ENCODE measurements at places on chromosomes 4 and X. TPM values are rescaled to one million over a fixed set of nuclear protein-coding genes. Genes with fewer than 3 reads are reported as not detected.

- DNase-seq = peak; percentile 89
These were observed 64.1 kb downstream of the QDPR start for GRCh38 chr4:17447675-17448298.

GRCh38 chrX:132092439-132093065, 35.3 kb downstream of the FRMD7 start:
- no peak for DNase-seq

Gene GPR82
- polyA plus RNA-seq = not detected

- no peak for DNase-seq
These were observed 13.9 kb downstream of the TMSB4X start for GRCh38 chrX:12988797-12989196.

- DNase-seq = no peak
These were observed 459.7 kb downstream of the IL15 start for GRCh38 chr4:142095886-142096605.

- DNase-seq = no peak
These were observed 195.1 kb upstream of the VCX start for GRCh38 chrX:7647831-7648230.

GRCh38 chr4:124810827-124811226, 98.3 kb upstream of the ANKRD50 start:
- peak; percentile 46 for DNase-seq

DNA sequence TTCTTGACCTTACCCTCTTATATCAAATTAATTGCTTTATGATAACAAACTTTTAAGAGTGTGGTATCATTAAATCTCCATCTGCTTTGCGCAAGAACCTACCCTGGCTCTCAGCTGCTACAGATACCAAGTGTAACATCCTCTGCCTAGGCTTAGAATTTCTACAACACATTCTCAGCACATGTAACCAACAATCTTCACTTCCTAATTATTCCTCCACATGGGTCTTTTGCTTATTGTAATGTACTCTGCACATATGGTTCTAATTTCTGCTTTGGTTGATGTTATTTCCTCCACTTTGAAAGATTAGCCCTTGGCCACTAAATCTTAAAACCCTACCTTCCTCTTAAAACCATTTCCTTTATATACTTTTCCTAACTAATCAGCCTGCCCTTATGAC, 242.4 kb downstream of the ARHGAP24 start:
- no peak for DNase-seq

Gene TCEAL3
- 111 TPM for polyA plus RNA-seq

DNA sequence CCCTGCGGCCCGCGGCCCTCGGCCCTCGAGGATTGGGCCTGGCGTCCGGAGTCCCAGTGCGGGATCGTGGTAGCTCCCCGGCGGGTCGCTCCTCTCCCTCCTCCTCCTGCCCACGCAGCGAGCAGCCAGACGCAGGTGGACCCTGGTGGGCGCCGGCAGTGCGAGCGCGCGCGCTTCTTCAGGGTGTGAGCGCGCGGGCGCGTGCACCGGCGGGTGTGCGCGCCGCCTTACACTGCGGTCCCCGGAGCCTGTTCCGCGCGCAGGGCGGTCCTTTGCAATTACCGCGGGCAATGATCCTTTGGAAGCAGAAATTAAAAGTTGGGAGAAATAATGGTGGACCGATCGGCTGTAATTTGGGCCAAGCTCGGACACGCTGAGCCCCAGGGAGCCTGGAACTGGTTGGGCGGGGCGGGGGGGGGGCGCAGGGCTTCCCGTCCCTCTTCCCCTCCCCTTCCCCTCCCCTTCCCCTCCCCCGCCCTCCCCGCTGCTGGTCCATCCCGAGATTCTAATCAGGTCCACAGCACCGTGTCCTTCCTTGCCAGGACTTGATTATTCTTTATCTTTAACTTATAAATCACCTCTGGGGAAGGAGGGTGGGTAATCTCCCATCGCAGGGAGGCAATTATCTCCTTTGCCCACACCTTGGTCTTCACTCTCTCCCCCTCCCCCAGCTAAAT, 1.6 kb upstream of the NKX1-1 start:
- no peak for DNase-seq

DNA sequence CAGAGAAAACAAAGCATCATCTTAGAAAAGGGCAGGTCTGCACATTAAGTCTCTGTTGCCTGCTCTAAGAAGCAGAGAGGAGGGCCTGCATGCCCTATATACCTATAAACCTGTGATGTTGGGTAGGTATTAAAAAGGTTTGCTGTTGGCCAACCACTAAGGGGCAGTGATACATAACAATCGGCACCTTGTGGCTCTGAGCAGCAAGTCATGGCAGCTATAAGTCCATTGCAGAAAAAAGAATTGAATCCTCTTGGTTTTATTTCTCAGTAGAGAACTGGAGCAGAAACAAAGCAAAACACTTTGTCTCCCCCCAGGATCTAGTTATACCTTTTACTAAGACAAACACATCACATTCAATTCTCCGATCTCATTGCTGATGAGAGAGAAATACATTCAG, 1364.4 kb downstream of the STIM2 start:
- DNase-seq = peak; percentile 53

- peak; percentile 60 for DNase-seq
These were observed 98.2 kb upstream of the PRKX start for GRCh38 chrX:3811331-3812311.

Gene ARHGAP24
- 1.6 TPM for polyA plus RNA-seq

- peak; percentile 55 for DNase-seq
These were observed 172.2 kb upstream of the CXCL13 start for GRCh38 chr4:77433418-77433733.

Gene GBA3
- polyA plus RNA-seq = 0.15 TPM

GRCh38 chr4:108118505-108118904, 50.2 kb downstream of the LEF1 start:
- no peak for DNase-seq

Gene PPEF2
- not detected for polyA plus RNA-seq

Gene MAGEA3
- polyA plus RNA-seq = 20.8 TPM

GRCh38 chr4:144313370-144313769, 172.9 kb upstream of the GYPA start:
- DNase-seq = no peak

GRCh38 chrX:67780694-67781109, 236.9 kb downstream of the AR start:
- peak; percentile 40 for DNase-seq

GRCh38 chr4:38180456-38180855, 220.3 kb downstream of the PTTG2 start:
- DNase-seq = no peak

DNA sequence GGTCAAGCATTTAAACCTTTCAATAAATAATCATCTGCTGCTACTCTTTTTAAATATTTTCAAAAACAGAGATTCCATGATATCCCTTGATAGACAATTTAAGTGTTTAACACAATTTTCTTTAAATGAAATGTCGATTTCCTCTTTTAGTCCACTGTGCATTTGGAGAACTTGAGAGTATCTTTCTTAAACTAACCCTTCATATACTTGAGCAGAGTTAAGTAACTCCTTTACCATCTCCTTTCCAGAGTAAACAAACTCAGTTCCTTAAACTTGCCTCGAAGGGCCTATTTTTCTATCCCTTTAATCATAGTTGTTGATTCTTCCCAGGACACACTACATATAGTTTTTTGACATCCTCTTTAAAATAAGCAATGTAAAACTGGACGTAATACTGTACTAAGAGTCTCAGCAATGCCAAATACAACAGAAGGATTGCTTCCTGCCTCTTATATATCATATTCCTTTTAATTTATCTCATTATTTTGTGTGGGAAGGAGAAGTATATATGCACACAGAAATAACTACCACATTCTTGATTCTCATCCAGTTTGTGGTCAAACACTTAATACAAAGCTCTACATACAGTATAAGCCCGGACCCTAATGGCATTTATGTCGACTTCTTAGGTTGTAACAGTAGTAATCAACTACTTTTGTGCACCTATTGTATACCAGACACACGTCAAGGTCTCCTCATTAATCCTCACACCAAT, 22.8 kb downstream of the RAB28 start:
- no peak for DNase-seq

DNA sequence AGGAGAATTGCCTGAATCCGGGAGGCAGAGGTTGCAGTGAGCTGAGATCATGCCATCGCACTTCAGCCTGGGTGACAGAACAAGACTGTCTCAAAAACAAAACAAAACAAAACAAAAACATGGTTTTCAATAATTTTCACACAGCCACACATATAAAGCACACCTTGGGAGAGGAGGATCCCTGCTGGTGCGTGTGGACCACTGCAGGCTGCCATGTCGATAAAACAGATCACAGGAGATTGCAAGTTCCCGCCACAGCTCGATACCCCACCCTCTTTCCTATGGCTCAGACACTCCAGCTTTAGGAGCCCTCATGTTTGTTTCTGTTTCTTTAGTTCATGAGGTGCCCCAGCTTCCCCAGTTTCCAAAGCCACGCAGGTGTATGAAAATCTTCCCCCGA, 31.3 kb upstream of the CLDN24 start:
- DNase-seq = no peak

DNA sequence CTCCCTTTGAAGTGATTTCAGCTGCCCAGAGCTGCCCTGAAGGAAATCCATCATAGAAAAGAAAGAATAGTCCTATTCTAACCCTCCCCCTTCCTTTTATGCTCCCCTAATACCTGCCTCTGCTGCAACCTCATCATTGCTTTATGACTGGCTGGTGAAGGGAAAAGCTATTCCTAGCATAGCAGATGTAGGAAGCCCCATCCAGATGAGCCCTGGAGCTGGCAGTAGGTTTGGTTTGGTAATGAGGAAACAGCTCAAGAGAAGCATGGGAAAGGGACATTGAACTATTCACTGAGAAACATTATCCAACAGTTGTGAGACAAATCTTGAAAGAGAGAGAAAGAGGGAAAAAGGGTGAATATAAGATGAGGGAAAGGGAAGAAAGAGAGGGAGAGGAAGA, 29.2 kb downstream of the ARSJ start:
- peak; percentile 22 for DNase-seq

Gene RHOH
- polyA plus RNA-seq = not detected

Gene ZAR1
- 0.44 TPM for polyA plus RNA-seq

Gene SPANXA2
- polyA plus RNA-seq = not detected

- no peak for DNase-seq
These were observed 95.6 kb upstream of the METTL14 start for GRCh38 chr4:118589471-118590055.

Data from brain (organoid and tissue), 16 donors.